AG10803 (cell line): ENCODE measurements at places on chromosomes 6 and 20.

DNA sequence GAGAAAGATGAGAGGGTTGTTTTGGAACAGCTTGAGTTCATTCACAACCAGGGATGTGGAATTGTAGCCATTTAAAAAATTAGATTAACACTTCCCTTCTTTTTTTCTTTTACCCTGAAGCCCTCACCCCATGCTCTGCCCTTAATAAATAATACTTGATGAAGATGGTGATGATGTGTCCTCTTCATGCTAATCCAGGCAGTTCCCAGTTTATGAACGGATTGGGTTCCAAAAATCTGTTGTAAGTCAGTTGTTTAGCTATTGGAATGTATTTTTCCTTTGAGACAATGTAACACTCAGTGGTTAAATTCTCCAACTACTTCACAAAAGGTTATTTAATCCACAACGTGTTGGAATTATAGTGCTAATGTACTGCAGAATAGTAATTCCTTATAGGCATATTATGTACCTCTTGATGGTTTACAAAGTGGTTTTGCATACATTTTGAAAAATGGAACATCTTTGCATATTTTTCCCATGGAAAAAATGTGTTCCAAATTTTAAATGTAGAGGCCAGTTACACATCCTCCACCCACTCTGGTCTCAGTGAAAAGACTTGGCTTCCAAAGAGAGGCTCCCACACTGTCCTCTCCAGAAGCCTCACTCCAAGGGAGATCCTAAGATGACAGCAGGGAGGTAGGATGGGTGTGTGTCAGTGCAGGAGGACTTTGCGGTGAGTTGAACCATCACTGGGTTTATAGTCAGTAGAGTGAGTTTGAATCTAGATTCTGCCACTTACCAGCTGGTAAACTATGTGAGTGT, 45.8 kb upstream of the CEP162 start:
- DNase-seq, result no peak

DNA sequence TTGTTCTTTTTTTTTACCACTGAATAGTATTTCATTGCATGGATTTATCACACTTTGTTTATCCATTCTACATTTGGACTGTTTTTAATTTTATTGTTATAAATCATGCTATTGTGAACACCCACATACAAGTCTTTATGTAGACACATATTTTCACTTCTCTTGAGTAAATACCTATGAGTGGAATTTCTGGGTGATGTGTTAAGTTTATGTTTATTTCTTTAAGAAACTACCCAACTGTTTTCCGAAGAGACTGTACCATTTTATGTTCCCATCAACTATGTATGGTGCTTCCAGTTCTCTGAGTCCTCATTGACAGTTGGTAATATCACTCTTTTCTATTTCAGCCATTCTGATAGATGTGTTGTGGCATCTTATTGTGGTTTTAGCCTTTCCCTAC, 54.0 kb downstream of the RIN2 start:
- DNase-seq, result no peak

- no peak for DNase-seq
Observed at GRCh38 chr6:7803214-7803613, 77.3 kb downstream of the BMP6 start.

GRCh38 chr6:6758915-6759654, 170.6 kb downstream of the LY86 start:
- peak; percentile 48 for DNase-seq

- no peak for DNase-seq
Observed at GRCh38 chr20:59300333-59301081, at the start of gene EDN3. TSS of gene EDN3 (plus strand) at chr20:59300611. CDS start at chr20:59300813, 202 bp downstream.

DNA sequence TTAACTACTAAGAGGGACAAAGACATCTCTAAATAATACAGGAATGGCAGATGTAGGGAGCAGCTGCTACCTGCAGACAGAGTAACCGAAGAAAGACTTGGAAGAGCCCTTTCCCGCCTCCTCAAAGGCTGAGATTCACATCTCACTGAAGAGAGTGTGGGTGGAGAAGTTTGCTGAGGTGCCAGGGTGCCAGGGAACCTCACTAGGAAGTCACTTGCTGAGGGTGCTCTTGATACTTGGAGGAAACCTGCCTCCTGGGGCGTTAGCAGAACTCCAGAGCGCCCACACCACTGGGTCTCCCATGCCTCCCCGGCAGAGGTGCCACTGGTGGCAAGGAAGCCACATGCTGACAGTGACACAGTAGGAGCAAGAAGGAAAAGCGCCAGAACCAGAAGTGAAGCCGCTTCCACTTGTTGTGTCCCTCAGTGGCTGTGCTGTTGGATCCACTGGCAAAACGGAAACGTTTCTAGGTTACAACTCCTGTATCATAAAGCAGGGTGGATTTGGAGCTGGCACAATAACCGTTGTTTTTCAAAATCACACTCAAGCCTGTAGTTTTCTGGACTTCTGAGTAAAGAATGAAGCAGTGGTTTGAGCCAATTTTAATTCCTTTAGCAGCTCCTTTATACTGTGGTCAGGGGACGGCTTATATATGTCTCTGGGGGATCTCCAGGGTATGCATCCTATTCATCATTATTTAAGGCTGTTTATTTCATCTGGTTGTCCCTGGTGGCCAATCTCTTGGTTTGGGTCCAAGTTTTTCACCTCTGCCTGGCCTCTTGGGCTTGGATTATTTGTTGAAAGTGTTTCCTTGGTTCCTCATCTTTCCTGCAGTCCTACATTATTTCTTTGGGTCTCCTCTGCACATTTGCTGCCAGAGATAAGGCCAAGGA, 64.5 kb downstream of the CDC5L start:
- peak; percentile 22 for DNase-seq

- no peak for DNase-seq
Observed at GRCh38 chr20:32855387-32855786, 3.3 kb upstream of the EFCAB8 start.

DNA sequence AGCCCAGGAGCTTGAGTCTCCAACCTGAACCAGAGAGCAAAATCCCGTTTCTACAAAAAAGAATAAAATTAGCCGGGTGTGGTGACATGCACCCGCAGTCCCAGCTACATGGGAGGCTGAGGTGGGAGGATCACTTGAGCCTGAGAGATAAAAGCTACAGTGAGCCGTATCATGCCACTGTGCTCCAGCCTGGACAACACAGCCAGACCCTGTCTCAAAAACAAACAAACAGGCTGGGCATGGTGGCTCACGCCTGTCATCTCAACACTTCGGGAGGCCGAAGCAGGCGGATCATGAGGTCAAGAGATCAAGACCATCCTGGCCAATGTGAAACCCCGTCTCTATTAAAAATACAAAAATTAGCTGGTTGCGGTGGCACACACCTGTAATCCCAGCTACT, 11.4 kb upstream of the PTCRA start:
- DNase-seq, result no peak

- no peak for DNase-seq
Observed at GRCh38 chr6:44005507-44005903, 121.7 kb downstream of the MRPL14 start.

GRCh38 chr20:32762754-32763201, 593 bp downstream of the DNMT3B start:
- DNase-seq, result no peak

DNA sequence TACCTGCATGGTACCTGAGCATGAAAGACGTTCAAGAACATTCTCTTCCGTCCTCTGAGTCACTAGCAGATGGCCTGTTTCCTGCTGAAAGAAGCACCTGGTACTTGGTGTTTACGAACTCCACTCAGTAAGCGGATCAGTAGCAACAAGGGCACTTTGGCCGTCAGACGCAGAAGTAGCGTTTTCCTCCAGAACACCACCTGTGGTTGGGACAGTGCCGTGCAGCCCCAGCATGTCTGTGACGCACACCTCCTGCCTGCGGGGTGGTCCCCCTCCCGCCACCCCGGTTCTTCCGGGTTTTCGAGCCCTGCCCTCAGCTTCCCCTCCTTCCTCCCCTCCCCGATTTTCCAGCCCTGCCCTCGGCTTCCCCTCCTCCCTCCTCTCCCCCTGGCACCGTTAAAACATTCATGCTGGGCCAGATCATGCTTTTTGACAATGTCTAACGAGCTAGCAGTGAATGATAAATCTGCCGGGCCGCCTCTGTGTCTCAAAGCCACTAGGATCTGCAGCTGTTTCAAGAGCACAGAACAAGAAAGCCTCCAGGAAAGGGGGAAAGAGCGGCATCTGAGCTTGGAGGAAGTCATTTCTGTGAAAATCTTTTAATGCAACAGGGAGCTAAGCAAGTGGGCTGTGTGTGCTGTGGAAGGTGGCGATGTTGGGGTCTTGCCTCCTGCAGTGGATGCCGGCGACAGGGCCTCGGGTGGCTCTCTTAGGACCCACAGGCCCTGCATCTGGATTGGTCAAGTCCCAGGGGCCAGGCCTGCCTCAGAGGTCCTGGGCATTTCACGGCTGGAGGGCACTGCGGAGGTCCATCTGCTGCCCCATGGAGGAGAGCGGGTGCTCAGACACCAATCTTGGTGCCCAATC, 207.9 kb downstream of the ERMARD start:
- no peak for DNase-seq

DNA sequence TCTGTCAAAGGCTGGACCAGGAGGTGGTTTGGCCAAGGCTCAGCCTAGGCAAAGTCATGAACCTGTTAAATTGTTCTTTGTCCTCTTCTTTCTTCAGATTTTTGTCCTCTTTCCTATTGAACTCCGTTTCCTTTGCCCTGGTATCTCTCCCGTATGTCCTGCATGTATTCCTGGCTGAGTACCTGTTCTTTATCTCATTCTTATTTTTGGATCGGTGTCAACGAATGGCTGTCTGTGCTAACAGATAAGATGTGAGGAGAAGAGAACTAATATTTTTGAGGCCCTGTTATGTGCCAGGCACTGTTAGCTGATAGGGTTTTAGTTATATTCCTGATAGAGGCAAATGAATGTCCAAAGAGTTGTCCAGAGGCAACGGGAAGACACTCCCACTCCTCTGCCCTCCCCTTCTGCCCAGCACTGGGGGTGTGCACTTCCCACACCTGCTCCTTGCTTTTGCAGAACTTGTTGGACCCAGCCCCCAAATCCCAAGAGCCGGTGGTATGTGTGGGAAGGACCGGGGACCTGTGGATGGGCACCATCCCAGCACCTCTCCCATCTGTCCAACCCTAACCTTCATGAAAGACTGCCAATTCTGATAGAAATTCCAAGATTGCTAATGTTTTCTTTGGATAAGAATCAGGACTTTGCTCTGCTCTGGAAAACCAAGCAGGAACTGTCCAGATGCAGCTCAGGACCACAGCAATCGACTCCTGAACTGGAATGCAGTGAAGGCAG, 20.6 kb downstream of the MMP24OS start:
- DNase-seq, result peak; percentile 38

- DNase-seq, result no peak
Observed at GRCh38 chr6:56364431-56364826, 117.0 kb upstream of the COL21A1 start.

DNA sequence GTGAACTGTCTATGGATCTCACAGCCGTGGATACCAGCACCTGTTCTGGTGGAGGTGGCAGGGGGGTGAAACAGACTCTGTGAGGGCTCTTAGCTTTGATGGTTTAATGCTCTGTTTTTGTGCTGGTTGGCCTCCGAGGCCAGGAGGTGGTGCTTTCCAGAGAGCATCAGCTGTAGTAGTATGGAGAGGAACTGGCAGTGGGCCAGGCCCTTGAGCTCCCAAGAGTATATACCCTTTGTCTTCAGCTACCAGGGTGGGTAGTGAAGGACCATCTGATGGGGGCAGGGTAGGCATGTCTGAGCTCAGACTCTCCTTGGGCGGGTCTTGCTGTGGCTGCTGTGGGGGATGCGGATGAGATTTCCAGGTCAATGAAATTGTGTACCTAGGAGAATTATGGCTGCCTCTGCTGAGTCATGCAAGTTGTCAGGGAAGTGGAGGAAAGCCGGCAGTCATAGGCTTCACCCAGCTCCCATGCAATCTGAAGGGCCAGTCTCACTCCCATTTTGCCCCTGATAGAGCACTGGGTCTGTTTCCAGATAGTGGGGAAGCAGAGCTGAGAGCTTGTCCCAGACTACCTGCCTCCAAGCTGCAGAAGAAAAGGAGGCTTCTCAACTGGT, 102.7 kb upstream of the AHI1 start:
- DNase-seq, result no peak

DNA sequence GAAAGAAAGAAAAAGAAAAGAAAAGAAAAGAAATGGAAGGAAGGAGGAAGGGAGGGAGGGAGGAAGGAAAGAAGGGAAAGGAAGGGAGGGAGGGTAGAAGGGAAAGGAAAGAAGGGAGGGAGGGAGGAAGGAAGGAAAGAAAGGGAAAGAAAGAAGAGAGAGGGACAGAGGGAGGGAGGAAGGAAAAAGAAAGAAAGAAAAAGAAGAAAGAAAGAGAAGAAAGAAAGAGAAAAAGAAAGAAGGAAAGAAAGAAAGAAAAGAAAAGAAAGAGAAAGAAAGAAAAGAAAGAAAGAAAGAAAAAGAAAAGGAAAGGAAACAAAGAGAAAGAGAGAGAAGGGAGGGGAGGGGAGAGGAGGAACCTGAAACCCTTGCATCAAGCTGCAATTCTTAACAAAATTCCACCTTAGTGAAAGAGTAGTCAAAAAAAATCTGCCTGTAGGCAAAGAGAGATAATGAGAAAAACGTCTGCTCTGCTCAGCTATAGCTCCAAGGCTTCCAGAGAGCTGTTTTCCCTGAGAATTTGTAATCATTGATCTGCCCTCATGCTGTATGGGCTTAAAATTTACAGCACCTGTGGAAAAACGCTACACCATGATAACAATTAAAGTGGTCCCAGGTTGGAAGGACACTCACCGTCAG, 16.7 kb upstream of the MYCT1 start:
- DNase-seq, result no peak

DNA sequence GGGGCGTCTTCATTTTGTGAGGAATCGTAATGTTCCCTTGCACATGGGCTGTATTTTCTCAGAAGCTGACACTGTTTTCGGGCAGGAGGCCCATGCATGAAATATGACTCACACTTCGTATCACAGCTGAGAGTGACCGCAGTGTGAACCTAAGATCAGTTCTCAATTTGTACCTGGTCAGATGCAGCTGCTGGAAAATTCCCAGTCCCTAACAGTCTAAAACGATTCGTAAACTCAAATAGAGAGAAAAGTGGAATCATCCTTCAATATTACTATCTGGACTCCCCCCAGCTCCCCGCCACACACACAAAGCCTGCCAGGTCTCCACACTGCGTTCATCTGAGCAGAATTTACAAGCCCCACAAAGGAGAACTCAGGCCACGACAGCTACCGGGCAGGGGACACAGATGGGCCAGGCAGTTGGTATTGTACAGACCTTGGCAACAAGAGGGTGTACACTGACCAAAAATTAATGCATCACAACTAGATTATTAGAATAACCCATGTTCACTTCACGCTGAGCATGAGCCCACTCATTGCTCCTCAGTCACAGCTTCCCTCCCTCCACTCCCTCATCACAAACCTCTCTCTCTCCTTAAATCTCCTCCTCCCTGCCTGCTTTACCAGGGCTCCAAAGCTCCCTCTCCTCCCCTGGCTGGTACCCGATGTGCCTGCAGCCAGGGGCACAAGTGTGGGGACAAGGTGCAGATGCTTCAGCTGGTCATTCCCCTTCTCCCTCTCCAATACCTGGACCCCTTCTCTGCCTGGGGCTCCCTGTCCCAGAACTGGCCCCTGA, 488.4 kb downstream of the PREX1 start:
- DNase-seq, result peak; percentile 53
